ENCODE measurements at places on chromosomes 1 and 21. TPM values are rescaled to one million over a fixed set of nuclear protein-coding genes. Genes with fewer than 3 reads are reported as not detected.

Gene ADARB1
- 15.9 TPM for total RNA-seq

Gene APOBEC4
- total RNA-seq, result not detected

Gene NOS1AP
- total RNA-seq, result 0.62 TPM

Gene MAB21L3
- 0.27 TPM for total RNA-seq

Gene LCE1C
- not detected for total RNA-seq

Gene OR2T29
- total RNA-seq, result not detected

Gene FAM177B
- total RNA-seq, result not detected

Gene TTC24
- not detected for total RNA-seq

Gene TSPAN2
- total RNA-seq, result 0.51 TPM

Gene FAM151A
- total RNA-seq, result not detected

- DNase-seq, result peak; percentile 51
These were observed 4.6 kb upstream of the ATP13A2 start for GRCh38 chr1:17016317-17016661.

DNA sequence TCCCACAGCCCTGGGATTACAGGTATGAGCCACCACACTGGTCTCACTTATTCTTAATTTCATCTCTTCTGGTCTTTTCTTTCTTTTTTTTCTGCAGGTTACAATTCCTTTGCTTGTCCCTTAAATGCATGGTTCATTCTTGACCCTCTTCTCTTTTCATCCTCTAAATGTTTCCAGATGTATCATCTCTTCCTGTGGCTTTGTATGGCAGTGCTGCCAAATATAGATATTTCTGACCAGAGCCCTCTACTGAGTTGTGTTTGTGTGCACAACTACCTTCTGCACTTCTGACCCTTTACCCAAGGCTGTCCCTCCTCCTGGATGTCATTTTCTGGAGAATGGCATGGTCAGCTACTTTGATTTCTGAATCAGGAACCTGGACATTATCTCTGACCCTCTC lies 32.5 kb downstream of the OLFML3 start:
- no peak for DNase-seq

DNA sequence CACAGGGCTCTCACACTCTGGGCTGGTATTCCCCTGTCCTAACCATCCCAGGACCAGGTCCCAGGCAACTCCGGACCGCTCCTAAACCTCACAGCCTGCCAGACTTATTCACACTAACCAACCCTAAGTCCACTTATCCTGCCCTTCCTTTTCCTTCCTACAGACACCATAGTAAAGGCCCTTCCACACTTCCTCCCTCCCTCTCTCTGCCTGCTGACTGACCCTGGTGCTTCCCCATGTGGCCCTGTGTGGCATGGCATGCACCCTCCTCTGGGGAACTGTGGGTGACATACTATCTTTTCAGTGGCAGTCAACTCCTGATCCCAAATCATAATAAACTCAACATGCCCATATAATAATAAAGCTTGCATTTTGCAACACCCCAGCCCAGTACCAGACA lies 155.1 kb upstream of the DNAH14 start:
- DNase-seq, result no peak

DNA sequence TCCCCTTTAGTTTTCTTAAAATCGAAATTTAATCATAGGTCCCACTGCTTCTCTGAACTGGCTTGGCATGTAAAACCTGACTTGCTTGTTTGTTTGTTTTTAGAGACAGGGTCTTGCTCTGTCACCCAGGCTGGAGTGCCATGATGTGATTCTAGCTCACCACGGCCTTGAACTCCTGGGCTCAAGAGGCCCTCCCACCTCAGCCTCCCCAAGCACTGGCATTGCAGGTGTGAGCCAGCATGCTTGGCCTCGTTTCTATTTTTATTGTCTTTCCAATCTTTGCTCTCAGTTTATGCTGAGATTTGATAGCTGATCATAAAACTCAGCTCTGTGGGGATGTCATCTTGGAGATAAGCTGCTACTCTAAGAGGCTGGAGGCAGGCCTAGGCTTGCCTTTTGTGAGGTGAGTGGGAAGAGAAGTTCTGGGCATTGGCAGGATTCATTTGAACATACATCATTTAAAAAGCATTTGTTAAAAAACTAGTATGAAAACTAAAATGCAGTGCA lies 51.5 kb upstream of the GCLM start:
- DNase-seq, result no peak

GRCh38 chr1:45018599-45019230 lies 6.7 kb downstream of the UROD start:
- peak; percentile 93 for DNase-seq

- DNase-seq, result peak; percentile 66
These were observed 17.1 kb upstream of the KIF1B start for GRCh38 chr1:10193288-10193687.

DNA sequence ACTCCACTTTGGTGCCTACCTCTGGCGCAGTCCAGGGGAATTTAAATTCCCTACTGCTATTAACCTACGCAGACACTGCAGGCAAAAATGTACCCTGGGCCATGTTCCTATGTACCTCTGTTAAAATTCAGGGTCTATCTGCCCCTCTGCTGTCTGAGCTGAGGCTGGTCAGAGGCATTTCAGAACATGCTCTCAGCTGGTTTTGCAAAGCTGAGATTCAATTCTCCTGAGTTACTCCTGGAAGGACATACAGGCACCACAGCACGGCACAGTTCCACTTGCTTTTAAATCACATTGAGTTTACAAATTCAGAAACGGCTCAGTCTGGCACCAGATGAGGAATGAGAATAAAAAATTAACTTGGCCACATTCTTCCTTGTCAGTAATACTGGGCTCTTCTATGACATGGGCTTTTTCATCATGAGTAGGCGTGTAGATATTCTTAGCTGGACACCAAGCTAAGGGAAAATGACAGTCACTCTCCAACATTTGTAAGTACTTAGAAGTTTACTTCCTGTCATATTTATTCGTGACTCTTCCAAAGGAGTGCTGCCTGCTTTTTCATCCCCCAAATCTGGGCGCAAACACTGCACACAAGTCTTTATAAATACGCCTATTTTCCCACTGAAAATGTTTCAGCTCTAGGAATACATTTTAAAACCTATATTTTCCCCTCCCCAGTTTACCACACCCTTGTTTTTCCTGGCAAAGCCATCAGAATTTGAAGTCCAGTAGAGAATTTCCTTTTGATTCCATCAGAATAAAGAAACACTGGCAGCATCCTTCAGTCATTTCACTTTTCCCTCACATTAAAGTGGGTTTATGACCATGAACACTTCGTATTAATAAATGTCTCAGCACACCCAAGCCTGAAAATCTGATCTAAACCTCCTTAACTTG lies 1.9 kb downstream of the C1orf198 start:
- peak; percentile 49 for DNase-seq

DNA sequence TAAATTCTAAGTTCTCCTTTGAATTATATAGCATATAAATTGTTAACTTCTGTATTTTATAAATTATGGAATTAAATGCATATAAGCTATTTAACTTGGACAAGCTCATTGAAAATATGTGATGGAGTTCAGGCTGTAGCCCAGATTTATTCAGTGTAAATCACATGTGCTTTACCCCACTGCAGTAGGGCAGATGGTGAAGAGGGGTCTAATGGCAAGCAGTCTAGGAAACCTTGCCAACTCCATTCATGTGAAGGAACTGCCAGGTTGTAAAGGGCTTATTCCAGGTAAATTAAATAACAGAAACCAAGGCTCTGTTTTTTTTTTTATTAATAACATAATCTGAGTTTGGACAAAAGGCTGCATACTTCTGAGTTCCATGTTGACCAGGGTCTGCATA lies 243.2 kb downstream of the NCAM2 start:
- no peak for DNase-seq

- no peak for DNase-seq
These were observed 87.5 kb upstream of the ACTL8 start for GRCh38 chr1:17667641-17668040.

DNA sequence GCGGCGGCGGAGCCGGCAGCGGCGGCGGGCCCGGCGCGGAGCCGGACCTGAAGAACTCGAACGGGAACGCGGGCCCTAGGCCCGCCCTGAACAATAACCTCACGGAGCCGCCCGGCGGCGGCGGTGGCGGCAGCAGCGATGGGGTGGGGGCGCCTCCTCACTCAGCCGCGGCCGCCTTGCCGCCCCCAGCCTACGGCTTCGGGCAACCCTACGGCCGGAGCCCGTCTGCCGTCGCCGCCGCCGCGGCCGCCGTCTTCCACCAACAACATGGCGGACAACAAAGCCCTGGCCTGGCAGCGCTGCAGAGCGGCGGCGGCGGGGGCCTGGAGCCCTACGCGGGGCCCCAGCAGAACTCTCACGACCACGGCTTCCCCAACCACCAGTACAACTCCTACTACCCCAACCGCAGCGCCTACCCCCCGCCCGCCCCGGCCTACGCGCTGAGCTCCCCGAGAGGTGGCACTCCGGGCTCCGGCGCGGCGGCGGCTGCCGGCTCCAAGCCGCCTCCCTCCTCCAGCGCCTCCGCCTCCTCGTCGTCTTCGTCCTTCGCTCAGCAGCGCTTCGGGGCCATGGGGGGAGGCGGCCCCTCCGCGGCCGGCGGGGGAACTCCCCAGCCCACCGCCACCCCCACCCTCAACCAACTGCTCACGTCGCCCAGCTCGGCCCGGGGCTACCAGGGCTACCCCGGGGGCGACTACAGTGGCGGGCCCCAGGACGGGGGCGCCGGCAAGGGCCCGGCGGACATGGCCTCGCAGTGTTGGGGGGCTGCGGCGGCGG lies 1.0 kb downstream of the ARID1A start:
- peak; percentile 39 for DNase-seq

GRCh38 chr1:42913426-42914091 lies 45.1 kb downstream of the SLC2A1 start:
- DNase-seq, result peak; percentile 80

- no peak for DNase-seq
These were observed 618.3 kb downstream of the MRPL39 start for GRCh38 chr21:24988941-24989340.

DNA sequence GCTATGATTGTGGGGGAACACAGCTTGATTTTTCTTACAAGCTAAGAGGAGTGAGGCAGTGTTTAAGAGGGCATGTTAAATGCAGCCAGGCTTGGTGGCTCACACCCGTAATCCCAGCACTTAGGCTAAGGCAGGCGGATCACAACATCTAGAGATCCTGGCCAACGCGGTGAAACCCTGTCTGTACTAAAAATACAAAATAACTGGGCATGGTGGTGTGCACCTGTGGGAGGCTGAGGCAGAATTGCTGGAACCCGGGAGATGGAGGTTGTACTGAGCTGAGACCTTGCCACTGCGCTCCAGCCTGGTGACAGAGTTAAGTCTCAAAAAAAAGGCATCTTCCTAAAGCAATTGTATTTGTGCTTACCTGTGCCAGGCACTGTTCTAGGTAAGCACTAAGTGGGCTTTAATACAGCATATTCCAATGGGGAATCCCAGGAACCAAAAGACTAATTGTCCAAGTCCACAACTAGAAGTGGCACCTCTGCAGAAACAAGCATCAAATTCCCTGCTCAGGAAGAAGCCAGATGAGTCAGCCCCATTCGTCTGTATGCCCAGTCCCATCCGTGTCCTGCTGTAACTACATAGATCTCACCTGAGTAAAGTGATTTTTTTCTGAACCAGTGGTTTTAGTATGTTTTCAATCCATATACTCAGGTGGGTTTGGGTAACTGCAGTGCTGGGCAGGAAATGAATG lies 4.6 kb downstream of the RCC1 start:
- DNase-seq, result no peak

DNA sequence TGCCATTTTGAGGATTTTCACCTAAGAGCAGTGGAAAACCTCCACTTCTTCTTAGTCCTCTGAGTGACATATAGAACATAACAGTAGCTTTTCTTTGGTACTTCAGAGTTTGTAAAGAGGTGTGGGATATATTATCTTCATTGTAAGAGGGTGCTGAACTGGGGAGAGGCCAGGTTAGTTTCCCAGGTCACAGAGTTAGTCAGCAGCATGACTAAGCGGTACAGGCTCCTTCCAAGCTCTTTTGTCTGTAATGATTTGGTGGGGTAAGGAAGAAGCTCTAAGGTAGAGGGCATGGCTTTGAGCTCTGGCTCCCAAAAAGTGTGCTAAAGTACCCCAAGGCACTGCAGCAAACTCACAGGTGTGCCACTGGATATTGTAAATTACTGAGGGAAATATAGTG lies 325.0 kb upstream of the PLXNA2 start:
- no peak for DNase-seq

- no peak for DNase-seq
These were observed 407.9 kb downstream of the PLA2G4A start for GRCh38 chr1:187236676-187237075.
